Ovary (tissue), 10 donors: ENCODE measurements at places on chromosomes 11 and 22. TPM values are rescaled to one million over a fixed set of nuclear protein-coding genes. Genes with fewer than 3 reads are reported as not detected.
A peak's percentile ranks its signal among the peaks of the same experiment; 100 is the strongest.

DNA sequence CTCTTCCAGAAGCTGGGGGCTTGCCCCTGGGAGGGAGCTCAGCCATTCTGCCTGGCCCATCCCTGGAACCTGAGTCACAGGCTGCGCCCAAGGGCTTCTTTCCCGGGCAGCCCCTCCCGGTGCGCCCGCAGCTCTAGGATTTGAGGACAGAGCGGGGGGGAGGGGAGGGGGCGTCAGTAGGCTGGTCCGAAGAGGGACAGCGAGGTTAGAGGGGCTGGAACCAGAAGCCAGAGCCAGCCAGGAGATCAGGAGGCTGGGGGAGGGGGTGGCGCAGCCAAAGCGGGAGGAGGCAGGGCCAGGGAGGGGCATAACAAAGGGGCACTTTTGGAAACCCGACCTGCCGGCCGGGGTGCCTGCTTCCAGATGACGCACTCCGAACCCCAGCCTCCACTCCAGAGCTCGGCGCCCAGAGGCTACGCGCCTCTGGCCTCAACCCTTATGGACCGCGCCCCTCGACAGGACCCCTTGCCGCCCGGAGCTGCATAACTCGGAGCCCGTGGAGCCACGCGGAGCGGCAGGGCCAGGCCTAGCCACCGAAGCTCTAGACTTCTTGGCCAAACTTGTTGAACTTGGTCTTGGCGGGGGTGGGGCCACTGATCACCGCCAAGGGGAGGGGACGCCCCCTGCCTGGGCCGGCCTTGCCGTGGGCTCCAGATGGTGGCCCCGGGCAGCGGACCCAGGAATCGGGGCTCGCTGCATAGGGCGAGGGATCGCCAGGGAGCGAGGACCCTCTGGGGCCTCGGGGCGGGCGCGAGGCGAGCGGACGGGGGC, 744 bp downstream of the PACSIN3 start:
- peak; percentile 79 for DNase-seq

GRCh38 chr11:119093942-119094815, 7.5 kb downstream of the DPAGT1 start:
- DNase-seq = peak; percentile 40

- no peak for DNase-seq
Measured at GRCh38 chr11:102289592-102289991, 27.7 kb upstream of the BIRC3 start.

GRCh38 chr11:63537293-63538101, 889 bp downstream of the PLAAT4 start:
- peak; percentile 84 for DNase-seq

DNA sequence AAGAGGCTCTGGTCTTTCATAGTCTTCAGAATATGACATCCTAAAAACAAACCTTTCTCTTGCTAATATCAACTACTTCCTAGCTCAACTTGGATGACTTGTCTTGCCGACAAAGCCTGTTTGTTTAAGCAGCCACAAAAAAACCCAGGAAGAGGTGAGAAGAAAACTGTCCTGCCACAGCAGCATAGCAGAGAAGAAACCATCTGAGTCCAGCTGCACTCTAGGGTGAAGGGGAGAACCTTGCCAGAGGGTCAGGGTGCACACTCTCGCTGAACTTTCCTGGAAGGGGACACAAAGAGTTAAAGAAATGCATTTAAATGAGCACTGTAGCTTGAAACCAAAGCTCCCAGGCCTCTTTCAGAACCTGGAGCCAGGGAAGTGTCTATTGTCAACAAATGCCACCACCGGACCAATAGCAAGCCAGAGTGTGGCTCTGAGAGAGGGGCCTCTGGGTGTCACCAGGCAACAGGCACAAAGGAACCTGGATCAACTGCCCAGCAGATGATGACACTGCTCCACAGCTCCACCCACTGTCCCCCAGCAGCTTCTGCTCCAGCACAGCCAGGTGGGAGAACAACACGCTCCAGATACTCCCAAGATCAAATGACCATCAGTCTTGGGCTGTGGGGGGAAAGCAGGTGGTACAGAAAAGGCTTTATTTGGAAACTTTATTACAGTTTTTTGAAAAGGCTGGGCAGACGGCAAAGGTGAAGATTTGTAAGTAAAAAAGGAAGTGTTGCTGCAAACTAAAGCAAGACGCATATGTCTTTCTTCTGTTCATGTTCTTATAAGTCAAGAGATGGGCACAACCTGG, 105.7 kb downstream of the RASSF10 start:
- no peak for DNase-seq

GRCh38 chr11:101476191-101476590, 107.6 kb downstream of the TRPC6 start:
- DNase-seq = no peak

- no peak for DNase-seq
Measured at GRCh38 chr11:1632053-1632714, 2.6 kb downstream of the KRTAP5-5 start.

DNA sequence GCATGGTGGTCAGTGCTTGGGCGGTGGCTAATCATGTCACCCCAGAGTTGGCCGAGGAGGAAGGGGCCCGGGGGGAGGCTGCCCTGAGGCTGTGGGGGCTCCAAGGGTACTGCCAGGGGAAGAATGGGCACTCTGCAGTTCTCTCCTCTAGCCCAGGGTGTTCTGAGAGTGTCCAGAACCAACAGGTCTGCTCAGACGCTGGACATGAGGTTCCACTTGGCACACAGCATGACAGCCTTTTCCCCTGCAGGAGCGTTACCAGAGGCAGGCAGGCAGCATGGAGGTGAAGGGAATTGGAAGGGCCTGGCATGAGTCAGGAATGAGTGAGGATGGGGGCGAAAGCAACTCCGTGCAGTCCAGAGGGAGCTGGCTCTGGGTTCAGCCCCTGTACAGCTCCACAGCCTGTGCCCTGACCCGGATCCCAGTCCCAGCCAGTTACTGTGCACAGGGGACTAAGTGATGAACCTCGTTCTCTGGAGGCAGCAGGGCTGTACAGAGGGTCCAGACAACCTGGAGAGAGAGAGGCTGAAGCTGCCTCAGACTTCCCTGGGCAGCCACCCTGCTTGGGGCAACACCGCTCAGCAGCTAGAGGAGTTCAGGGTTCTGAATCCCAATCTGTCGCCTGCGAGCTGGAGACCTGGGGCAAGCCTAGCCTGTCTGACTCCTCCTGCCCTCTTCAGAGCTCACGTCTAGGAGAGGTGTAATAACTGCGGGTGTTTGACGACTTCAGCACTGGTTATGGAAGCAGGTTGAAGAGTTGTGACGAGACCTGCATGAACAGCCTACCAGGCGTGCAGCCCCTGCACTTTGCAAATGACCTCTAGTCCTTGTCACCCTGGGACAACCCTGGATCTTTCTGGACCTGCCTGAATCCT, 14.7 kb upstream of the TUB start:
- DNase-seq = no peak

DNA sequence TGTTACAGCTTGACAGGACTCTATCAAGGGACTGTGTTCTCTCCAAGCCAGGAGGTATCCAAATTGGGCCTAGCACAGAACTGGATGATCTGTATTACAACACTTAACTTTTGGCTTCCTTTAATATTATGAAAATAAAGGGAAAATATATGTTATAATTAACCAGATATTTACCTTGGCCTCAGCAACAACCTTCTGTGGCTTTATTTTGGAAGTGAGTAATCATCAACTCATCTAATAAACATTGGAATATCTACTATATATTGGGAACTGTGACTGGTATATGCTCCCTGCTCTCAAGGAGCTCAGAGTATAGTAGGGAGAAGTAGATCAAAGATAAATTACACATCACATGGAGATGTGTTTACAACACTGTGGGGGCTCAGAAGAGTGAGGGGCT, 352.2 kb downstream of the METTL15 start:
- DNase-seq = no peak

DNA sequence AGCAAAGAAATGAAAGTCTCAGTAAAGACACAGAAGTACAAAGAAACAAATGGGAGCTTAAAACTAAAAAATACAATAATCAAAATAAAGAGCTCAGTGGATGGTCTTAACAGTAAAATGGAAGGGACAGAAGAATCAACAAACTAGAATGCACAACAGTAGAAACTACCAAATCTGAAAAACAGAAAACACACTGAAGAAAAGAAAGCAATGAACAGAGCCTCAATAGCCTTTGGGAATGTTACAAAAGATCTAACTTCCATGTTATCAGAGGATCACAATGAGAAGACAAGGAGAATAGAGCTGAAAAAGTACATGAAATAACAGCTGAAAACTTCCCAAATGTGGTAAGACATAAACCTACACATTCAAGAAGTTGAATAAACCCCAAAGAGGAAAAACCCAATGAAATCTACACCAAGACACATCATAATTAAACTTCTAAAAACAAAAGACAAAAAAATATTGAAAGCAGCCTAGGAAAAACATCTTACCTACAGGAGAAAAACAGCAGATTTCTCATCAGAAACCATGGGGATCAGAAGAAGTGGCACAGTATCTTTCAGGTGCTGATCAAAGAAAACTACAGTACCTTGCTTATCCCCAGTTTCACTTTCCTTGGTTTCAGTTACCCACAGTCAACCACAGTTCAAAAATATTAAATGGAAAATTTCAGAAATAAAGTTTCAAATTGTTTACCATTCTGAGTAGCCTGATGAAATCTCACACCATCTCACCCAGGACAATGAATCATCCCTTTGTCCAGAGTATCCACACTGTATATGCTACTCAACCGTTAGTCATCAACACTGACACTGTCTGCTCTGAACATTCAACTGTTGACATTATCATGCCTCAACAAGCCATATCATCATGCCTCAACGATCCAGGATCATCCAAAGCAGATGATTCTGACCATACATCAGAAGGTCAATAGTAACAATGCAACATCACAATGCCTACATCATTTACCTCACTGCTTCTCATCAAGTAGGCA, 22.2 kb downstream of the RRAS2 start:
- DNase-seq = no peak

- DNase-seq = no peak
Measured at GRCh38 chr11:68140496-68141245, 19.5 kb upstream of the CHKA start.

DNA sequence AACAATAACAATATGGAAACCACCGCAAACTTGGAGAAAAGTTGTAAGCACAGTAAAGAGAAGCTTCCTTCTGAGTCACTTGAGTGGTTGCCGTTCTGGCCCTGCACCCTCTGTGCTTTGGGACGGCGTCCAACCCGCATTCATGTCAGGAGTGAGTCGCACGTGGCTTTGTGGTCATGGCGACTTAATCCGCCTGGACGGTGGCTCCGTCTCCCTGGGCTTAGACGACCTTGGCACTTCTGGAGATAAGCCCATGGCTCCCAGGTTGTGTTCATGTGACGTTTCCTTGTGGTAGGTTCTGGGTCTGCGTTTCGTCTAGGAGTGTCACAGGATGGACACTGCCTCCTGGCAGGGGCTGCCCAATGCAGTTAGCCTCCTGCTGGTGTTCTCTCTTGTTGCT, 40.5 kb downstream of the TPCN2 start:
- no peak for DNase-seq

CNGA4 gene
- total RNA-seq = 0.72 TPM

OAF gene
- total RNA-seq = 91.1 TPM
